ENCODE measurements at places on chromosomes 2 and 18.
A peak's percentile ranks its signal among the peaks of the same experiment; 100 is the strongest.

DNA sequence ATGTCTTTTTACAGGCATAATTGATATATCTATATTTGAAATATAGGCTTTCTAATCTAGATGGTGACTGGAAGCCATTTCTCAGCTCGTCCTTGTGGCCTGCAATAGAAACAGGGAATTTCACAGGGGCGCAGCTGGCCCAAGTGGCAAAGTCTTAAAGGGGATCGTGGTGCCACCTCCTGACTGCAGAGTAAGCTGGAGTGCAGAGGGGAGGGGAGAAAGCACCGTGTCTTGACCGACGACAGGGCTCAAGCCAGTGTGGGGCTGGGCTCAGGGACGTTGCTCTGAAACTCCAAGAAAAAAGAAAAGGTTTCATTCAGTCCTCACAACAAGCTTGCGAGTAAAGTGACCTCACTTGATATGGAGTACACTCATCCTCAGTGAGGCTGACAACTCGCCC, 255.1 kb downstream of the DCDC2C start:
- no peak for DNase-seq

DNA sequence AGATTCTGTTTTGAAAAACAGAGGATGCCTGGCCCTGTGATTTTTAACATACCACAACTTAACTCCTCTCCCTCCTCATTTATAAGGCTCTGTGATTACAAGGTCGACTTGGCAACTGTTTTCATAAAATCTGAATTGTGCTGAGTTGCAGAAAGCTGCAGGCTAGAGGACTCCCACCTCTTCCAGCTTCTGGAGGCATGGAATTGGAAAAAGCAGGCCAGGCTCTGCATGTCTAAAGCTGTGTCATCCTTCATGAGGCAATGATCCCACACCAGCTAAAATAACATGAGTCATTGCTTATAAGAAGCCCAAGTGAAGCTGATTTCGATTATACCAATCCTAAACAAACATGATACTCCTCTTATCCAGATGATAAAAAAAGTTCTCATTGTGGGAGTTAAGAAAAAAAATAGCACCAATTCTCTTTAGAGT, 11.7 kb downstream of the ARHGAP28 start:
- no peak for DNase-seq

DNA sequence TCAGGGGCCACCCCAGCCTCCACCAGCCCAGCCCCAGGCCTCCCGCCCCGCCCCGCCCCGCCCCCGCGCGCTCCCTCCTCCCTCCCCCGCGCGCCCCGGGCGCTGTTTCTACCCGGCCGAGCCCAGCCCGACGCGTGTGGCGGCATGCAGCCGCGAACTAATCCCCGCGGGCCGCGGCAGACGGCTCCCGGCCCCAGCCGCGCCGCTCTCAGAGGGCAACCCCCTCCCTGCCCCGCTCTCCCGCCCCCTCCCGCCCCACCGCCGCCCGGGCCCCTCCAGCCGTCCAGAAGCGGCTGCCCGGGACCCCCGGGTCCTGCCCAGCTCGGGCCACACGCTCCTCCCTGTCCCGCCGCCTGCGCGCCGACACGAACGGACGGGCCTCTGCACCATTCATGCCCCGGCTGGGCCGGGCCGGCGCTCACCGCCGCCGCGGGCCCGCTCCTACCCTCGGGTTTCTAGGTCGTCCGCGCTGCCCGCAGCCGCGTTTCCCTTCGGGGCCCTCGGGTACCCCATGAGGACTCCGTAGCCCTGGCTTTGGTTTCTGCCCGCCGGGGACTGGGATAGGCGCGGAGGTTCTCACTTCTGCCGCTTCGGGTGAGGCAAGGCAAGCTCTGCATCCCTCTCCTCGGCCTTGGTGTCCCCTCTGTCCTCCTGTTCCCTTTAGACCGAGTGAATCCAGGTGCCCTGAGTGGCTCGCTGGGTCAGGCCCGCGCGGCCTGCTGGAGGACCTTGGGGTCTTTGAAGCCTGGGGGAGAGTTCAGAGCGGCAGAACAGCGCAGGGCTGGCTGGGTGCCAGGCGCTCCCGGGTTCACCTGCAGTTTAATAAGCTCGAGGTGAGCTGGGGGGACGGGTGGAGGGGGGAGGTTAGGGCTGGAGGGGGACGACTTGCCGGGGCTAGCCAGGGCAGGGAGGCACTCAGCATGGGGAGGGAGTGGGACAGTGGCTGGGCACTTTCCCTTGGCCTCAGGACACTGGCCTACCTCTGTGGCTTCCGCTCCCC, 3.1 kb downstream of the WNT10A start:
- no peak for DNase-seq

GRCh38 chr2:66915237-66915636, 480.3 kb downstream of the MEIS1 start:
- DNase-seq: no peak

GRCh38 chr2:134324947-134325346, 71.1 kb downstream of the MGAT5 start:
- DNase-seq: no peak

DNA sequence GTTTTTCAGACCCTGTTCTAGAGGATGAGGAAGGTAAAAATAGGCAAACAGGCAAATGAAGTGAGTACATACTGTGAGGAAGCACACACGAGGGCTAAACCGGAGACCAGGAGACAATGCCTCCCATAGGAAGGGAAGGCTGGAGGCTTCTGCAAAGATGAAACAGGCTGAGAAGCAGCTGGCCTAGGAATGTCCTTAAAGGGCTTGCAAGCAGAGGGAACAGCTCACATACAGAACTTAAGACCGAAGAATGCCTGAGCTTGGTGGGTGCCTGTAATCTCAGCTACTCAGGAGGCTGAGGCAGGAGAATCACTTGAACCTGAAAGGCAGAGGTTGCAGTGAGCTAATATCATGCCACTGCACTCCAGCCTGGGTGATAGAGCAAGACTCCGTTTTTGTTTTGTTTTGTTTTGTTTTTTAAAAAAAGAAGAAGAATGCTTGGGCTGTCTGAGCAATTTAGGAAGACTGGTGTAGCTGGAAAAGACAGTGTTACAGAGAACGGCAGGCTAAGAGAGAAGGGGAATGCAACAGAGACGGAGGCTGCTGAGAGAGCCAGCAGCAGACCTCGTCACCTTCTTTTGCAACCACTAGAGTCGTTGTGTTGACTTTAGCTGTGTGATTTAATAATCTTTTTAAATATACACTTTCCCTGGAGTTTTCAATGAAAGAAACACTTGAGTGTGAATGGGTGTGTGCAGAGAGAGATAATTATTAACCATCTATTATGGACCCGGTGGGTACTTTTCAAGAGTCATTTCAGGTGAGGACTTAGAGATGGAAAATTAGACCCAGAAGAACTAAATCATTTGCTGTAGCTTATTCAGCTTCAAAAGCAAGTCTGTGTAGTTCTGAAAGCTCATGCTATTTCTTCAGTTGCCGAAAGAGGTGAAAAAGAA, 232.8 kb downstream of the GALR1 start:
- no peak for DNase-seq

- DNase-seq: no peak
These were observed 305.1 kb upstream of the MGAT5 start for GRCh38 chr2:133948610-133949290.

- DNase-seq: no peak
These were observed 11.8 kb upstream of the TWSG1 start for GRCh38 chr18:9322744-9323143.

GRCh38 chr18:12281861-12282260, 26.2 kb upstream of the TUBB6 start:
- DNase-seq: no peak

GRCh38 chr2:57432528-57432927, 614.1 kb upstream of the VRK2 start:
- DNase-seq: no peak

GRCh38 chr2:189134485-189134884, 45.1 kb downstream of the COL5A2 start:
- no peak for DNase-seq

DNA sequence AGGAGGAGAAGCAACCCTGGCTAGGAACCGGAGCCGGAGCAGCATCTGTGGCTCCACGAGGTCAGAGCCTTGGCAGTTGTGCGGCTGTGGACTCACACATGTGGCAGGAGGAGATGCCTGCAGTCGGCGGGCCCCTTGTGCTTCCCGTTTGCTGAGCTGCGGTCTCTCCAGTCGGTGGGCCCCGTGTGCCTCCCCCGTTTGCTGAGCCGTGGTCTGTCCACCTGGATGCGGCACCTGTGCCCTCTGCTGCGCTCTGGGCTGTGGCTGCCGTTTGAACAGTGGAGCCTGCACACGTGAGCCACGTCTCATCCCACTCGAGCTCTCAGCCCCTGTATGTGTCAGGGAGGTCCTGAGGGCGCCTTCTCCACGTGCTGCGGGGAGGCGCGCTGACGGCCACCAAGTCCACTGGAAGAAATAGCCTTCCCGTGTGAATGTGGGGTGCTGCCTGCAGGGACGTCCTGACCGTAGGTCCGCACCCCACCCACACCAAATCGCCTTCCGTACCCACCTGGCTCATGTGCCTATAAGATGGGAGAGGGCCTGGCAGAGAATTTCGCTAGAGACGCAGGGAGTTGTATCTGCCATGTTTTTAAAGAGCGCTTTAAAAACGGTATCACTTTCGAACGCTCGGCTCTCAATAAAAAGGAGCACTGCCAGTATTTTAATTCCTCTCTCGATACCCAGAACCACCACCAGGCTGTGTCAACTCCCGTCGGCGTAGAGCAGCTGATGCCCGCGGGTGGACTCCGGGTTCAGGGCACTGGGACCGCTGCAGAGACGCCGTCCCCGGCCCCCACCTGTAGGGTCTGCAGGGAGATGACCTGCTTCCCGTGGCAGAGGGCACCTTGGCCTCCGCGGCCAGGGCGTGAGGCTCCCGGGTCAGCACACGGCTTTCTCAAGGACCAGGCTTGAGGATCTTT, 117.0 kb downstream of the NFATC1 start:
- DNase-seq: no peak

DNA sequence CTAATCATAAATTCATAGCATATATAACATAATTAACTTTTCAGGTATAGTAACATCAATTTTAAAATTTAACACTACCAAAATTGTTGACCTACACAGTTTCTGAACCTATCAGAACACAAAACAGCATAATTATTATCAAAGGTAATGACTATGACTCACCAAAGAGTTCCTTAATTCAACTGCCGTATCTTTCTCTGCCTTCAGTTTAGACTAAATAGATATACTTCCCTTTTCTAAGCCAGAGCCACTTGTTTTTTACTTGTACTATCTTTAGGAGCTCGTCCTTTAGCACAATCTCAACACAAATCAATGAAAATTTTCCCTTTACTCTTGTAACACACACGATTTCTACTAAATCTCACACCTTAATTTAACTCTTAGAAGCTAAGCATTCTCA, 54.4 kb downstream of the CCDC88A start:
- no peak for DNase-seq

DNA sequence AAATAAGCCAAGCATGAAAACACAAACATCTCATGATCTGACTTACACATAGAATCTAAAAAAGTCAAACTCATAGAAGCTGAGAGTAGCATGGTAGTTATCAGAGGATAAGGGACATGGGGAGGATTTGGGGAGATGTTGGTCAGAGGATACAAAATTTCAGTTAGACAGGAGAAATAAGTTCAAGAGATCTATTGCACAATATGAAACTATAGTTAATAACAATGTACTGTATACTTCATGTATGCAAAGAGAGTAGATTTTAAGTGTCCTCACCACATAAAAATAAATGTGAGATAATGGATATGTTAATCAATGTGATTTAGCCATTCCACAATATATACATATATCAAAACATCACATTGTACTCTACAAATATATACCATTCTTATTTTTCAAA, 10.0 kb upstream of the ASNSD1 start:
- no peak for DNase-seq

GRCh38 chr2:68732036-68732932, 2.3 kb upstream of the ARHGAP25 start:
- no peak for DNase-seq

GRCh38 chr2:61439241-61440002, 31.5 kb downstream of the USP34 start:
- DNase-seq: no peak

DNA sequence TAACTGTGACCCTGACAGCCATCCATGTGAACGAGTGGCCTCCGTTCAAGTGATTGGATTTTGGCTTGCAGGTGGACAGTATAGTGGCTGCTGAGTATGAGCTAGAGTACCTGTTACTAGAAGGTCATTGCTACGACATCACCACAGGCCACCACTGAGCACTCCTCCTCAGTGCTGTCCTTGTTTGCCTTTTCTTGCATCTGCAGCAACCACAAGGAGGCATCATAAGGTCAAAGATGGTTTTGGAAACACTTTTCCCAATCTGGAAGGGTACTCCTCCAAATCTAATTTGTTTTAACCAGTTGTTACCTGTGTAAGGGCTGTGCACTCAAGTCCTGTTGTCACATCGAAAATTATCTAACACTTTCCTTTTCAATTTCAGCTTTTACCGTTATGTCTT, 81.2 kb downstream of the UGGT1 start:
- DNase-seq: no peak

- DNase-seq: peak; percentile 36
These were observed at the start of gene SERPINE2 for GRCh38 chr2:224039080-224039769. TSS of gene SERPINE2 (minus strand) at chr2:224039286. CDS start at chr2:224001900, 37,386 bp downstream.

DNA sequence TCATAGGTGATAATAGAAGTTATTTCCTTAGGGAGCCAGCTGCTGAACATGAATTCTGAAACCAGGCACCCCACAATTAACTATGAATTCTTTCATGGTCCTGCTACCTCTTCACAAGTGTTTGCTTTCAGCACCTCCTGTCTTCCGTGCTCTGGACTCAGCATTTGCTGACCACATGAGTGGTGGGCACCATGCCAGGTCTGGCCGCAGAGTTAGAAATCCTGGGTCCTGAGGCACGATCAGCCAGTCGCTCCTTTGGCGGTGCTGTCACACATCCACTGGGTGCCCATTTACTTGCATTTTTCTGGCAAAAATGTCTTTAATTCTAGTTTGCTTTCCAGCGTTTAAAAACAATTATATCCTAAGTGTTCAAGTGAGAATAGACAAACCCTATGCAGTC, 196.4 kb upstream of the PXDN start:
- DNase-seq: no peak

DNA sequence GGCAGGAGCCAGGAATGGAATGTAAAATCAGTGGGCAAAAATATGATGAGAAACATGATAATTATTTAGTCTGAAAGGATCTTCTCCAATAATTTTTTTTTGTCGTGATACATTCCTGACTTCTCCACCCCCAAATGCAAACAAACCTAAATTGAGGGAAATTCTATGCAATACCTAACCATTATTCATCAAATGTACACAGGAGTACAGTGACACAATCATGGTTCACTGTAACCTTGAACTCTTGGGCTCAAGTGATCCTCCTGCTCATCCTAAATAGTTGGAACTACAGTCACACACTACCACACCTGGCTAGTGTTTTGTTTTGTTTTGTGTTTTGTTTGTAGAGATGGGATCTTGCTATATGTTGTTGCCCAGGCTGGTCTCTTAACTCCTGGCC, 46.5 kb downstream of the RAB10 start:
- DNase-seq: no peak

- DNase-seq: no peak
These were observed 96.0 kb upstream of the RIOK3 start for GRCh38 chr18:23356915-23357601.

- no peak for DNase-seq
These were observed 288.7 kb upstream of the DSEL start for GRCh38 chr18:67805261-67805660.

- no peak for DNase-seq
These were observed 70.5 kb downstream of the SMAD4 start for GRCh38 chr18:51100385-51101120.
